ENCODE measurements at places on chromosomes 3 and 15.
A peak's percentile ranks its signal among the peaks of the same experiment; 100 is the strongest.

GRCh38 chr3:61793056-61793455, 231.7 kb downstream of the PTPRG start:
- no peak for DNase-seq

DNA sequence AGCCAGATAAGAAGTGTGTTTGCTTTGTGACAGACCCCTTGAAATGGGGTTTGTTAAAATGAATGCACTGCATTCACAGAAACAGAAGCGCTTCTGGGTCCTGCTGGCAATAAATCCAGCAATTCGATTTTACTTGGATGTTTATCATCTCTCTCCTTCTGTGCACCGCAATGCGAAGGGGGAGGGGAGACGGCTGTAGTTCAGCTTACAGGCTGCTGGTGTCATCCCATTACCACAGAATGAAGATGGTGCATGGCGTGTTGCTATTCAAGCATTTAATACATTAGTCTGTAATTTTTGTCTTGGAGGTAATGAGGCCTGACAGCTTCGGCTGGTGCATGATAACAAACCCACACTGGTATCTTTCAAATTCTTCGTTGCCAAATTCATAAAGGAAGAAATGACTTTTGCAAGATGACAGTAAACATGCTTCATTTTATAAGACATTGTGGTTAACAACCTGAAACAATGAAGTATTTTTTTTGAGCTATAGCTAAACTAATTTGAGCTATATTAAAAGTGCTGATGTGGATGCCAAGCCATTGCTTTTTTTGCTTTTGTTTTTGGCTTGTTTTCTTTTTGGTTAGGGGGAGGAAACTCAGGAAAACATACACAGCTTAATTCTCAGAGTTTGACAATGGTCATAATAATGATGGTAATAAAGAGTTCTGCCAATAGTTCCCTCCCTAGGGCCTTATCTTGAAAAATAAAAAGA, 418.3 kb downstream of the OTOL1 start:
- DNase-seq, result peak; percentile 13

GRCh38 chr15:69164807-69165636, 4.6 kb downstream of the GLCE start:
- DNase-seq, result no peak

- DNase-seq, result no peak
Measured at GRCh38 chr3:129276385-129276784, 2.3 kb upstream of the HMCES start.

GRCh38 chr3:62558549-62559112, 185.3 kb upstream of the FEZF2 start:
- no peak for DNase-seq

DNA sequence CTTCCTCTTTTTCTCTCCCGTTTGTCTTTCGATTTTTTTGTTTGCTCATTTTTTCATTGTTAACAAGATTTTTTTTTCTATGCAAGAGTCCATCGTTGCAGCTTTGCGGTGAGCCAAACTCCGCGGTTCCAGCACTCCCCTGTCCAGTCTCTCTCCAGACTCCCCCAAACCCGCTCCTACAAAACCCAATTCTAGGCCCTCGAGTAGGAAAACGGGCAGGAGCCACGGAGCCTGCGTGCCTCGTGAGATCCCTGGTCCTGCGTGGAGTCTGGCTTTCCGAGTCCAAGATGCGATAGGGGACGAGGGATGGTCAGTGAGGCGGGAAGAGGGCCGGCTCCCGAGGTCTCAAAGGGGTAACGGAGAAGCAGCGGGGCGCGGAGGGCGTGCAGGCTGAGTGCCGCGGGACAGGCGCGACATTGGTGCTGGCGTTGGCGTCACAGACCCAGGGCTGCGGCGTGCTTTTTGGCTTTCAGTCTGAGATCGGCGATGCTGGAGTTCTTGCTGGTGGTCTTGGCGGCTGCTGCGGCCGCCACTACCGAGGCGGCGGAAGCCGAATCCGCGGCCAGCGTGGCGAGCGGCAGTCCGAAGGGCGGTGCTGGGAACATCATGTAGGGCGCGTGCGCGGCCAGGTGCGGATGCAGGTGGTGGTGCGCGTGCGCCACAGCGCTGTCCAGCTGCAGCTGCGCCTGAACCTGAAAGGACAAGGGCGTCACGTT, 8.5 kb downstream of the SHOX2 start:
- no peak for DNase-seq

DNA sequence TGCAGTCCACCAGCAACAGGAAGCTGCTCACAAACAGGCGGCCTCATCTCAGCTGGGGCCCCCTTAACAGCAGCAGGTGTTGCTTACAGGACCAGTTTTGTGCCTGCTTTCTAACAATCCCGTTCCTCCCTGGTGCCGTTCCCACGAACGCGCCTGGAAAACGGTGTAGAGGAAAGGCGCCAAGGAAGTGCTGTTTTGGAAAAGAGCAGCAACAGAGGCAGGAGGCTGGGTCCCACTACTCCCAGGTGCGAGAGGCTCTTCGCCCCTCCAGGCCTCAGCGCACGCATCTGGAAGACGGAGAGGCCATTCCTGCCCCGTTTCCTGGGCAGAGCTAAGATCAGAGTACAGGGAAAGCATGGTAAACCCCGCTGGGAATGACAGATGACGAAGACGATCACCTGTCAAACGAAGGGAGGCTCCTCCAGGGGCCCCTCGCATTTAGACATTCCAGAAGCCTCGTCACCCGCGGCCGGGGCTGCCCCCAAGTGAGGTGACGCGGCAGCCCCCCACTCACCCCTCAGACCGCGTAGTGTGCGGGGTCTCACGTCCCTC, 603 bp downstream of the SCAPER start:
- DNase-seq, result no peak

All from Panc1 (cell line).